ENCODE measurements at places on chromosomes 6 and 20. TPM values are rescaled to one million over a fixed set of nuclear protein-coding genes. Genes with fewer than 3 reads are reported as not detected.

DNA sequence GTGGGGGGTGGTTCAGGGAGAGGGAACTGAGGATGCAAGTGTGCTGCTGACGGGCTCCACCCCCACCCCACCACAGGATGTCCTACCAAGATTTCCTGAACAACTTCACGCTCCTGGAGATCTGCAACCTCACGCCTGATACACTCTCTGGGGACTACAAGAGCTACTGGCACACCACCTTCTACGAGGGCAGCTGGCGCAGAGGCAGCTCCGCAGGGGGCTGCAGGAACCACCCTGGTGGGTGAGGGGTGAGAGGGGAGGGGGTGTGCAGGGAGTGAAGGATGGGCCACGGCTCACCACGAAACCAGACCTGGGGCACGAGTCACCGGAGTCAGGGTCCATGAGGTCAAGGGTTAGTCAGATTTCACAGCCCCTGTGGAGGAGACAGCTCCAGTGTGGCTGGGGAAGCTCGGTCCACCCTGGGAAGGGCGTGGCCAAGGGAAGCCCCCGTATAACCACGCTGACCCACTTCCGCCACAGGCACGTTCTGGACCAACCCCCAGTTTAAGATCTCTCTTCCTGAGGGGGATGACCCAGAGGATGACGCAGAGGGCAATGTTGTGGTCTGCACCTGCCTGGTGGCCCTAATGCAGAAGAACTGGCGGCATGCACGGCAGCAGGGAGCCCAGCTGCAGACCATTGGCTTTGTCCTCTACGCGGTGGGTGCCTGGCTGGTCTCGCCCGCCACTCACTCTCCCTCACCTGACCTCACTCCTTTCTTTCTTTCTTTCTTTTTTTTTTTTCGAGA, 18.3 kb downstream of the CAPN11 start:
- no peaks in the 10 kb centered on the region for H3K36me3 ChIP-seq
- H3K4me1 ChIP-seq = no peaks in the 10 kb centered on the region
- no peak overlapping the region for H3K4me3 ChIP-seq
- H3K27ac ChIP-seq = no peak overlapping the region
- no peaks in the 10 kb centered on the region for H3K27me3 ChIP-seq
- DNase-seq = no peak

DNA sequence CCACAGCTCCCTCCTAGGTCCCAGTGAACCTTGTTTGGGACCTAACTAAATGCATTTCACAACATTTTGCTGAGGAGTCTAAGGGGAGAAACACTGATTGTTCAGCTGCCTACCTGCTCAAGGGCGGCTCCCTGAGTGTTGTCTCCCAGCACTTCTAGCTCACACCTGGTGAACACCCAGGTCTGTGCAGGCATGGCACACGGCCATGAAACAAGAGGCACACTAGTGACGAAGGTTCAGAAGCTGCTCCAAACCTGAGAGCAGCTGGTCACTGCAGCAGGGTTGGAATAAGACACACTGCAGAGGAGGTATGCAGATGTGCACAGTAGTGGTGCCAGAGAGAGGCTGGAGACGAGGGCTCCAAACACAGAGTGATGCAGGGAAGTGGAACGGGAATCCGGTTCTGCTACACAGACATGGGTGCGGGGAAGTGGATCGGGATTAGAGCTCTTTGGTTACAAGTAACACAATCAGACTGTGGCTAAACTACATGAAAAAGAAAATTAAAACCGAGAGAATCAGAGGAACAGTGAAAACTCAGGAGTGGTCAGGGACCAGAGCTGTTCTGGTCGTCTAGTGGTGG, 486.1 kb upstream of the CDH4 start:
- H3K27ac ChIP-seq = no peak overlapping the region
- H3K27me3 ChIP-seq = no peaks in the 10 kb centered on the region
- no peak overlapping the region for H3K4me3 ChIP-seq
- no peak for DNase-seq

- H3K27me3 ChIP-seq = no peaks in the 10 kb centered on the region
- no peak overlapping the region for H3K4me3 ChIP-seq
- H3K27ac ChIP-seq = no peak overlapping the region
- no peak for DNase-seq
- no peaks in the 10 kb centered on the region for H3K4me1 ChIP-seq
Measured at GRCh38 chr6:15602154-15602553, 60.7 kb downstream of the DTNBP1 start.

DNA sequence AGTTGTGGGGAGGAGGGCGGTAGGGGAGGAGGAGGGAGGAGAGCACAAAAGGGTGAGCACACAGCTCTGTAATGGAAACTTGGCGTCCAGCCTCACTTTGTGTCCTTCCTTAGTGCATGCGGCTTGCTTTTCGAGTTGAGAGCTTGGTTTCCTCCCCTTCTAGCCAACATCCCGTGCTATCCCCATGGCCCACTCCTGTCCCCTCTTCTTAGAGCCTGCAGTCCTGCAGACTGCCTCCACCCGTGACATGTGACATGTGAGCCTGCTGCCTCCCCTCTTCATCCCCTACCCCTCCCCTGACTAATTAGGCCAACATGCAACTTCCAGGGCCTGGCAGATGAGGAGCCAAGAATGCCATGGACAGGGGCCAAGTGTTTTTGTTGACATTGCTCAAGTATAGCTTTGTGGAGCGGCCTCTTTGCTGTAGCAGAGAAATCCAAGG, 63.2 kb downstream of the SLC24A3 start:
- no peak overlapping the region for H3K4me3 ChIP-seq
- no peaks in the 10 kb centered on the region for H3K4me1 ChIP-seq
- DNase-seq = peak; percentile 93
- peak overlapping the region; percentile 61 for H3K27ac ChIP-seq

DNA sequence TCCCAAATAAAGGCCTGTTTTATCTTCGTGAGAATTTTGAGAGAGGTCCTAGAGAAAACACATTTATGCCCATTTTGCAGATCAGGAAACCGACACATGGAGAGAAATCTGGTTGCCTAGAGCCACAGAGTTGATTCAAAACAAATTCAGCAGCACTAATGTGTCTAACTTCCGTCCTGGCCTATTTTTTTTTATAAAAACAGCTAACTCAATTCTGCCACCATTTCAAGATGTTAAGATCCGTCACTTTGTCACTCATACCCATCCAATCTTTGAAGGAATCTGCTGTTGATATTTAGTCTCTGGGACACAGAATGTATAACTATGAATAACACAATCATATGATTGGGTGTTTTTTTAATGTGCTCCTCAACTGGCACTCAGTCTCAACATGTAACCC, 611.1 kb upstream of the ARID1B start:
- H3K27me3 ChIP-seq = no peaks in the 10 kb centered on the region
- no peak for DNase-seq
- H3K36me3 ChIP-seq = no peaks in the 10 kb centered on the region
- no peak overlapping the region for H3K4me3 ChIP-seq

DNA sequence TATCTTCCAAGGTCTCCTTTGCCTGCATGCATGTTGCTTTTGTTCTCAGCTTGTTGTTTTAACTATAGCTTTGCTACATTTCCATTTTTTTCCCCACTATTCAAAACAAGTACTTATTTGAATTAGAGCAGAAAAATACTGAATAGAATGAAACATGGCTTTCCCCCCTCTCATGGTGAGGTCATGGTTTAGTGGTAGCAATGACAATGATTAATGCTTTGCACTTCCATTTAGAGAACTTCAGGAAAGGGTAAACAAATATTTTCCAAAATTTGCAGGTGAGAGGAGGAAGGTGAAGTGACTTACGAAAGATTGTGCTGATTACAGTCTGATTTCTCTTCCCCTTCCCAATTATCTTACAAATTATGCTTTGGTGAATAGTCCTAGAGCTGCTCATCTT, 47.8 kb upstream of the TRAF3IP2 start:
- no peak overlapping the region for H3K4me3 ChIP-seq
- no peak for DNase-seq
- H3K4me1 ChIP-seq = peaks cover 4% of the 10 kb centered on the region
- no peaks in the 10 kb centered on the region for H3K27me3 ChIP-seq

DNA sequence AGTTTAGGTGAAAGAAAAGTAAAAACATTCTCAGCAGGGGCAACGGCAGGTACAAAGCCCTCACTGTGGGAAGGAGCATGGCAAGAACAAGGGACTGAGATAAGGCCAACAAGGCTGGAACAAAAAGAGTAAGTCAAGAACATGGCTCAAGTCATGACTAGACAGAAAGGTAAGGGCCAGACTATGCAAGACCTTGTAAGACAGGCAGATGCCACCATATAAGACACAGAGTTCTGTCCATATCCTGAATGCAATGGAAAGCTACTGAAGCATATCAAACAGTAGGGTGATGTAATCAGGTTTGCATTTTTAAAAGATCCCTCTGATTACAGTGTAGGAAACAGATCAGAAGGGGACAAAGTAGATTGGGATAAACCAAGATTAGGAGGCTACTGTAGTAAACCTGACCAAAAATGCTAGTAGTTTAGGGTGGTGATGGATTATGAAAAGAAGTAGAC, 5.5 kb downstream of the REV3L start:
- H3K27me3 ChIP-seq = no peaks in the 10 kb centered on the region
- H3K27ac ChIP-seq = peak overlapping the region; percentile 99
- no peak for DNase-seq
- H3K36me3 ChIP-seq = no peaks in the 10 kb centered on the region
- H3K4me1 ChIP-seq = peaks cover 78% of the 10 kb centered on the region
- H3K4me3 ChIP-seq = no peak overlapping the region

The RIPPLY2 gene
- polyA plus RNA-seq = not detected

The SUPT3H gene
- polyA plus RNA-seq = 3.5 TPM

The ZNF334 gene
- polyA plus RNA-seq = 2.4 TPM

The OR2B6 gene
- polyA plus RNA-seq = not detected

The ZC3H12D gene
- 8.3 TPM for polyA plus RNA-seq

The ADTRP gene
- polyA plus RNA-seq = 27.6 TPM

All from sigmoid colon (tissue), 7 donors.